ENCODE measurements at places on chromosomes 5 and 9. TPM values are rescaled to one million over a fixed set of nuclear protein-coding genes. Genes with fewer than 3 reads are reported as not detected.
A peak's percentile ranks its signal among the peaks of the same experiment; 100 is the strongest.

GRCh38 chr9:92527832-92528521 is 7.8 kb downstream of the ECM2 start:
- no peaks in the 10 kb centered on the region for H3K36me3 ChIP-seq
- no peaks in the 10 kb centered on the region for H3K4me1 ChIP-seq
- no peaks in the 10 kb centered on the region for H3K27me3 ChIP-seq
- DNase-seq, result no peak
- H3K27ac ChIP-seq, result no peak overlapping the region

- peak overlapping the region; percentile 97 for H3K4me3 ChIP-seq
- H3K36me3 ChIP-seq, result peaks cover 3% of the 10 kb centered on the region
- no peaks in the 10 kb centered on the region for H3K27me3 ChIP-seq
- H3K27ac ChIP-seq, result no peak overlapping the region
- DNase-seq, result no peak
- peaks cover 4% of the 10 kb centered on the region for H3K4me1 ChIP-seq
Measured at GRCh38 chr5:177601126-177601525, 1.2 kb downstream of the B4GALT7 start.

- no peak overlapping the region for H3K27ac ChIP-seq
- no peak overlapping the region for H3K4me3 ChIP-seq
- DNase-seq, result no peak
Measured at GRCh38 chr9:122036988-122037387, 56.1 kb downstream of the TTLL11 start.

The TRPM3 gene
- total RNA-seq, result 5.0 TPM

The GPR150 gene
- total RNA-seq, result not detected

The ADAMTS6 gene
- 11.8 TPM for total RNA-seq

GRCh38 chr5:132371603-132371994 is 2.1 kb downstream of the SLC22A5 start:
- H3K36me3 ChIP-seq, result no peaks in the 10 kb centered on the region
- no peaks in the 10 kb centered on the region for H3K27me3 ChIP-seq
- no peak for DNase-seq
- H3K4me3 ChIP-seq, result peak overlapping the region; percentile 94
- peaks cover 64% of the 10 kb centered on the region for H3K4me1 ChIP-seq
- peak overlapping the region; percentile 90 for H3K27ac ChIP-seq

The CBY3 gene
- 1.4 TPM for total RNA-seq

DNA sequence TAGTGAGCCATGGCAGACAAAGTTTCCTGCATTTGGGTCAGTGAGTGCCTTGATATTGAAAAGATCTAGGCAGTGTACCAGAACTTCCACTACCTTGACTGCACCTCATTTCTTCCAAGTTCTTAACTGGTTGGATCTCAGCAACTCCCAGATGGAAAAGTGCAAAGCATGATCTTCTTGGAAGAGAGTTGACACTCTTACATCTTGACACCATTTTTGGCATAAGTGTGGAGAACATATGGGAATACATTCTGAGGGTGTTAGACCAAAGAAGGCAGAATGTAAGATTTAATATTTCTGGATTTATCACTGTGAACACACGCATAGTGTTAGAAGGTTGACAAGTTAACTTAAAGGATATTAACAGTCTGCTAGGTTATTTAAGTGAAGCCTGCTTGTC is 555.1 kb upstream of the CTNND2 start:
- no peak overlapping the region for H3K27ac ChIP-seq
- H3K4me3 ChIP-seq, result no peak overlapping the region
- no peak for DNase-seq
- no peaks in the 10 kb centered on the region for H3K4me1 ChIP-seq
- H3K27me3 ChIP-seq, result no peaks in the 10 kb centered on the region
- no peaks in the 10 kb centered on the region for H3K36me3 ChIP-seq

The PDCD1LG2 gene
- total RNA-seq, result 1.1 TPM

The DNM1 gene
- 7.2 TPM for total RNA-seq

The LIX1 gene
- total RNA-seq, result not detected

DNA sequence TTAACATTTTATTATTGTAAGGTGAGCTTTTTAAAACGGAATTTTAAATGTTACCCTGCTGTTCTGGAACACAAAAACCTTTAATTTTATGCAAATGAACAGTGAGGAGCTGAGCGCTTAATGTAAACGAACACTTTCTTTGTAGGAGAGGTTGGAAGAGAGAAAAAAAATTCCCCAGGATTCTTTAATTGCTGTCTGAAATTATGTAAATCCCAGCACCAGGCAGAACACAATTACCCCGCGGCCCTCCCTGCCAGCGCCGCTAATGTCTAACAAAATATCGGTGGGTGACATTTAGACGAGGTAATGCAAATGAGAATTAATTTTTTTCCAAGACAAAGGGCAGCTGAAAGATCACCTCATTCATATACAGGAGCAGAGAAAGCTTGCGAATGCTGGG is 143.4 kb upstream of the MVB12B start:
- no peak for DNase-seq
- H3K27me3 ChIP-seq, result no peaks in the 10 kb centered on the region
- H3K4me1 ChIP-seq, result no peaks in the 10 kb centered on the region
- no peak overlapping the region for H3K27ac ChIP-seq
- no peak overlapping the region for H3K4me3 ChIP-seq

The TRIP13 gene
- total RNA-seq, result not detected

The ANKRD33B gene
- total RNA-seq, result 4.9 TPM

GRCh38 chr9:125587819-125588460 is 119.1 kb downstream of the MAPKAP1 start:
- H3K4me3 ChIP-seq, result no peak overlapping the region
- no peaks in the 10 kb centered on the region for H3K27me3 ChIP-seq
- H3K36me3 ChIP-seq, result peaks cover 5% of the 10 kb centered on the region
- H3K27ac ChIP-seq, result no peak overlapping the region

- H3K36me3 ChIP-seq, result no peaks in the 10 kb centered on the region
- peaks cover 49% of the 10 kb centered on the region for H3K4me1 ChIP-seq
- H3K27me3 ChIP-seq, result no peaks in the 10 kb centered on the region
- H3K27ac ChIP-seq, result no peak overlapping the region
- H3K4me3 ChIP-seq, result no peak overlapping the region
Measured at GRCh38 chr5:110342683-110343082, 383.8 kb downstream of the TMEM232 start.

DNA sequence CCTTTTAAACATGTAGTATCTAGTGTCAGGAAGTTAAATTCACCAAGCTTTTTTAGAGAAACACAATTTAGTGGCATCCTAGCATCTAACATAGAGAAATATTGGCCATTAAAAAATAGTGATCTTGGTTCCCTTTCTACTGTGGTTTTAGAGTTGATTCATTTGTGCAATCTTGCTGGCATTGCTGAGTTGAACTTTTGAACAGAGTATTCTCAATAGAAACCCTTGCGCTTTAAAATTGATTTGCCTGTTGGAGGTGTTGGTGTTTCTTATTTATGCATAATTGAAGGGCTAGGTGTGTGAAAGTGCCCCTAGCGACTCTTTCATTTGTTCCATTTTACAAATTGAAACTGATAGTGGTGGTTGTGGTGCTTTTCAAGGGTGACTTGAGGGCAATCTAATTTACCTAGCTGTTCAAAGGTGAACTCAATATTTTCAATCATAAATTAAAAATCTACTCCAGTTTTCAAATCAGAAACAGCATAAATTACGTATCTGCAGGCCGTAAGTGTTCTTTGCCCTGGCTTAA is 73.0 kb upstream of the MPDZ start:
- no peaks in the 10 kb centered on the region for H3K36me3 ChIP-seq
- no peak overlapping the region for H3K27ac ChIP-seq
- no peaks in the 10 kb centered on the region for H3K27me3 ChIP-seq
- no peaks in the 10 kb centered on the region for H3K4me1 ChIP-seq
- DNase-seq, result no peak

GRCh38 chr9:115063058-115063845 is 54.7 kb downstream of the TNC start:
- no peak for DNase-seq
- H3K4me1 ChIP-seq, result peaks cover 53% of the 10 kb centered on the region
- no peaks in the 10 kb centered on the region for H3K27me3 ChIP-seq
- peak overlapping the region; percentile 68 for H3K27ac ChIP-seq
- H3K4me3 ChIP-seq, result no peak overlapping the region
- no peaks in the 10 kb centered on the region for H3K36me3 ChIP-seq

GRCh38 chr5:142872795-142873194 is 102.6 kb downstream of the ARHGAP26 start:
- H3K36me3 ChIP-seq, result no peaks in the 10 kb centered on the region
- no peak overlapping the region for H3K4me3 ChIP-seq
- peaks cover 55% of the 10 kb centered on the region for H3K4me1 ChIP-seq
- DNase-seq, result no peak

DNA sequence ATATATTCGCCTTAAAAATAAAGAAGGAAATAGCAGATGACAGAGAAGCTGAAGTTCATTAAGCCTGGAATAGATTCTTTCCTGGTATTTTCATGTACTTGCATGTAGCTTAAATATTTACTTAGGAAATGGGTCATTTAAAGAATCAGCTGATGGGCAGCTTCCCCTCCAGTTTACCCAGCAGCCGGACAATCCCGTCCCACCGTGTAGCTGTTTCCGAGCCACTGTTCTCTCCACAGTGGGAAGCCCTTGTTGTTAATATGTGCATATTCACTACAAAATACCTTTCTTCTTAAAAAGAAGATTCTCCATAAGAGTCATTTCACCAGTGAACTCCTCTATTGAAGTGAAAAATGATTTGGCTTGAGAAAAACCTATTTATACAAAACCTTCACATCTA is 187.0 kb downstream of the FANCC start:
- peaks cover 14% of the 10 kb centered on the region for H3K4me1 ChIP-seq
- H3K4me3 ChIP-seq, result no peak overlapping the region
- DNase-seq, result no peak
- no peak overlapping the region for H3K27ac ChIP-seq

GRCh38 chr5:7872517-7873130 is 3.7 kb downstream of the MTRR start:
- no peaks in the 10 kb centered on the region for H3K27me3 ChIP-seq
- no peak overlapping the region for H3K4me3 ChIP-seq
- peaks cover 9% of the 10 kb centered on the region for H3K4me1 ChIP-seq
- H3K36me3 ChIP-seq, result peaks cover 15% of the 10 kb centered on the region
- no peak overlapping the region for H3K27ac ChIP-seq

The LCP2 gene
- total RNA-seq, result 56.9 TPM

The PCDHGA4 gene
- total RNA-seq, result 11.4 TPM

GRCh38 chr5:68818057-68818695 is 275.6 kb upstream of the SLC30A5 start:
- no peak for DNase-seq
- no peaks in the 10 kb centered on the region for H3K36me3 ChIP-seq
- H3K4me3 ChIP-seq, result no peak overlapping the region
- H3K27ac ChIP-seq, result no peak overlapping the region

- H3K36me3 ChIP-seq, result no peaks in the 10 kb centered on the region
- H3K4me3 ChIP-seq, result no peak overlapping the region
- no peak overlapping the region for H3K27ac ChIP-seq
Measured at GRCh38 chr5:57155033-57155432, 18.8 kb upstream of the GPBP1 start.

The LCN2 gene
- total RNA-seq, result not detected

- no peak for DNase-seq
- no peak overlapping the region for H3K4me3 ChIP-seq
- H3K27ac ChIP-seq, result no peak overlapping the region
- no peaks in the 10 kb centered on the region for H3K36me3 ChIP-seq
Measured at GRCh38 chr5:398475-399295, 44.3 kb upstream of the EXOC3 start.

GRCh38 chr5:2113348-2114131 is 230.8 kb upstream of the IRX4 start:
- no peak overlapping the region for H3K27ac ChIP-seq
- no peaks in the 10 kb centered on the region for H3K27me3 ChIP-seq
- H3K4me3 ChIP-seq, result no peak overlapping the region
- H3K4me1 ChIP-seq, result no peaks in the 10 kb centered on the region
- no peak for DNase-seq
- no peaks in the 10 kb centered on the region for H3K36me3 ChIP-seq

DNA sequence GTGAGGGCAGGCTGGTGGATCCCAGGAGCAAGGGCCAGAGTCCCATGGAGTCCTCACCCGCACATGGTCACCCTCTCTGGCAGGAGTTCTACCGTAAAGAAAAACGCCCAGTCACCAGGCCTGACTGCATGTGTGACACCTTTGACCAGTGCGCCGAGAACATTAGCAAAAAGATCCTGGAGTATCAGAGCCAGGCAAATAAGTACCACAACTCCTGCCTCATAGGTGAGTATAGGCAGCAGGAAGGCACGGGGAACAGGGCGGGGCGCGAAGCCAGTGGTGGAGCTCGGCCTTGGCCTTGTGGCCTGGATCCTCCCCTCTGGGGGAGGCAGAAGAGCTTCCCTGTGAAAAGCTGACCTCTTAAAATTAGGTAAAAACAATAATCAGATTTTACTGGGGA is 45.4 kb upstream of the TDRD7 start:
- H3K27me3 ChIP-seq, result no peaks in the 10 kb centered on the region
- peaks cover 15% of the 10 kb centered on the region for H3K36me3 ChIP-seq
- no peaks in the 10 kb centered on the region for H3K4me1 ChIP-seq

GRCh38 chr5:115588640-115589039 is 13.6 kb downstream of the TICAM2 start:
- no peaks in the 10 kb centered on the region for H3K27me3 ChIP-seq
- H3K27ac ChIP-seq, result no peak overlapping the region
- no peak overlapping the region for H3K4me3 ChIP-seq
- peaks cover 4% of the 10 kb centered on the region for H3K4me1 ChIP-seq
- no peak for DNase-seq

The GCNT1 gene
- total RNA-seq, result 17.1 TPM

The SLC22A4 gene
- total RNA-seq, result 2.1 TPM

DNA sequence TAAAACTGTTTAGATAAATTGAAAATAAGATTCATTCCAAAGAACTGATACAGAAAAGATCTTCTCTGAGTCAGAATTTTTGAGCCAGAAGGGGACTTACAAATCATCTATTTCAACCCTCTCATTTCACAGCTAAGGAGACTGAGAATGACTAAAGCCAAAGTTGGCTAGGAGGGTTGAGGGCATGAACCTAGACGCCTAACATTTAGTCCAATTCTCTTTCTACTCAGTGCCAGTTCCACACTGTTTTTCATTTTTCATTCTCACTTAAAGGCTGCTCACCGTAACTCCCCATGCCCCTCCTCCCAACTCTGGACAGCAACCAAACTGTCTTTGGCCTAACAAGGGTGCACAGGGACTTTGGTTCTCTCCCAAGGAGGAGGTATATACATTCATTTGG is 364.0 kb downstream of the NDUFS4 start:
- H3K36me3 ChIP-seq, result no peaks in the 10 kb centered on the region
- H3K27me3 ChIP-seq, result no peaks in the 10 kb centered on the region
- DNase-seq, result no peak

The LCNL1 gene
- total RNA-seq, result not detected

The ARID3C gene
- not detected for total RNA-seq

DNA sequence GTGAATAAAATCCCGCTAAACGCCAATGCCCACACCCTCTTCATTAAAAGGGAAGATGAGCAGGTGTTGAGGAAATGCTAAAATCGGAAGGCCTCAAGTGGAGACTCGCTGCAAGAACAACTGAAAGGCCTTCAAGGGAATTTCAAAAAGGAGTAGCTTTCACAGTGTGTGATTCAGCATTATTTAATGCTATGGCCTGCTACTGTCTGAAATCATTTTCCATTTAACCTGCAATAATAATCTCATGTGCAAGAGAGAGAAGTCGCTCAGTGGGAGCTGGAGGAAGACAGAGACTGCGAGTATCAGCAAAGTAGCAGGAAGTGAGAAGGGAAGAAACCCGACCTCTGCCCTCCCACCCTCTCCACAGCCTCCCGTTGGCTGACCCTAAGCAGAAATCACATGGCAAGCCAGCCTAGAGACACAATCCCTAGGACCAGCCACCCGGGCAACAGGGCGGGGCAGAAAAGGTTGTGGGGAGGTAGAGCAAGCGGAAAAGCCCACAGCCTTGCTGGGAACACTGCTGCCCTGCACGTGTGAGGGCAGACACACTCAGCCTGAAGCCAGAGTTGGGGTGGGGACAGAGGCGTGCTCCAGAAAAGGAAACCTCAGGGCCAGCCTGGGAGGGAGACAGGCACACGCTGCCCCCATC is 39.9 kb upstream of the CTSL start:
- H3K4me3 ChIP-seq, result no peak overlapping the region
- DNase-seq, result no peak
- peaks cover 7% of the 10 kb centered on the region for H3K36me3 ChIP-seq
- H3K27ac ChIP-seq, result no peak overlapping the region

The TMC1 gene
- total RNA-seq, result not detected
